NCI-H1092 (cell line): ENCODE measurements at places on chromosomes 12 and 14.

- DNase-seq, result no peak
These were observed 1500.2 kb upstream of the FLRT2 start for GRCh38 chr14:84029720-84030119.

- no peak for DNase-seq
These were observed 7.6 kb downstream of the PNP start for GRCh38 chr14:20476776-20477175.

DNA sequence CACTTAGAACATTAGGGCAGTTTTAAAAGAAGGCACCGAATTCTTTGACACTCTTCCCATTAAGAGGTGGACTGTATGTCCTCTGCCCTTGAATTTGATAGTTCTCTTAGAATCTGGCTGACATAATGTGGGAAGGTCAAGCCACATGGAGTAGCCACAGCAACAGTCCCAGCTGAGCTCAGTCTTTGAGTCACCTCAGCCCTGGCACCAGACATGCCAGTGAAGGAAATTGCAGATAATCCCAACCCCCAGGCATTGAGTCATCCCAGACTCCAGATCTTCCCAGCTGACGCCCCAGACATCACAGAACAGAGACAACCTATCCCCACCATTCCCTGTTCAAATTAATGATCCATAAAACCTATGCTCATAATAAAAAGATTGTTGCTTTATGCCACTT, 83.4 kb downstream of the GTF2A1 start:
- DNase-seq, result no peak

GRCh38 chr14:65860956-65861611, 448.6 kb downstream of the FUT8 start:
- no peak for DNase-seq

- DNase-seq, result no peak
These were observed 209.7 kb upstream of the FAR2 start for GRCh38 chr12:28939427-28939826.

DNA sequence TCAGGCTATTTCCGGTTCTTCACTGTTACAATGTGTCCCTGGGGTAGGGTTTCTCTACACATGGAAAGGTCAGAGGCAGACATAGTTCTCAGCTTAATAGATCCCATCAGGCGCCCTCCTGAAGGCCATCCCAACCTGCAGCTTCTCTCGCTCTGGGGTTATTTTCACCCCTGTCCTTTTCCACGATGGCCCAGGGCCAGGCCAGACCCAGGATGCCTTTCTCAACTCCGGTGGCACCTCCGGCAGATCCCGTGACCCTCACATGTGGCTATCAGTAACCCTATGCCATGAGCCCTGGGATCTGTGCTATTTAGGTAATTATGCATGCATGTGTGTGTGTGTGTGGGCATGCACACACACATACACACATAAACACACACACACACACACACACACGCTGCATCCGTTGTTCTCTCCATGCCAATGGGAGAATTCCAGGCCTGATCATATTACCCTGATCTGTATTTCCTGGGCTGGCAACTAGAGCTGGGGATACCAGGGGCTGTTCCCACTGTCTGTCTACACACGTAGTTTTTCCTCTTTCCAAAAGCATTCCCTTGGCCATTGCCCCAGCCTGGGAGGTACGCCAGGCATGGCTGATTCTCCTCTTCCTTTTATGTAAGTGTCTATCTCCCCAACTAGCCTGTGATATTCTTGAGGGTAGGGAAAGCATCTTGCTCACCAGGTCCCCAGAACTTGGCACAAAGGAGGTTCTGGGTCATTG, 51.2 kb upstream of the NOS1 start:
- no peak for DNase-seq

- DNase-seq, result no peak
These were observed 111.9 kb downstream of the ERC1 start for GRCh38 chr12:1102791-1103450.

DNA sequence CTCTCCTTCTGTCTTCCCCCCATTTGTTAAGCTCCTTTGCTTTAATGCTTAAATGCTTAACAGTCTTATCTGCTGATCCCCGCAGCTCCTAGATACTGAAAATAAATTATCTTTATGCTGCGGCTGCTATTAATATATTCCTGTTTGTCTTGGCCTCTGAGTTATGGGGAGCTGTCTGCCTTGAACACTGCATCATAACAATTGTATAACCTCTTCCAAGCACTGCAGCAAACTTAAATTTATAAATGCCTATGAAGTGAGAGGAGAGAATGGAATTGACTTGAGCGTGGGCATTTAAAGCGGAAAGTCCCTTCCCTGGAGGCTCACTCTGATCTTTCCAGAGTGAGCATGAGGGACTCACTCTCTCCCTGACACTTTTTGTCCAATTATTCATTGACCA, 23.1 kb upstream of the DCP1B start:
- no peak for DNase-seq

- DNase-seq, result no peak
These were observed 8.5 kb downstream of the ATF7 start for GRCh38 chr12:53617700-53618099.

DNA sequence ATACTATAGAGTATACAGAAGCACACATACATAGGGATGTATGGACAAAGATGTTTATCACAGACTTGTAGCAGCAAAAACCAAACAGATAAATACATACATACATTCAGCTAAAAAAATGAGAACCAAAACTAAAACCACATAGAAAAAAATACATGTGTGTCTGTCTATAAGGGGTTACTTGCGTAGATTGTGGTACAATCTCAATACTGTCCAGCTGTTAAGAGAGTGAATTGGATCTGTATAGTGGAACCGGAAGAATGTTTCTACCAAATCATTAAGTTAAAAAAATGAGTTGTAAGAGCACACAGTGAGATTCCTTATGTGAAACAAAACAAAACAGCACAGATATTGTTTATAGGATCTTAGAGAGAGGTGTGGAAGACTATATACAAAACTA, 44.2 kb upstream of the DCD start:
- DNase-seq, result no peak

DNA sequence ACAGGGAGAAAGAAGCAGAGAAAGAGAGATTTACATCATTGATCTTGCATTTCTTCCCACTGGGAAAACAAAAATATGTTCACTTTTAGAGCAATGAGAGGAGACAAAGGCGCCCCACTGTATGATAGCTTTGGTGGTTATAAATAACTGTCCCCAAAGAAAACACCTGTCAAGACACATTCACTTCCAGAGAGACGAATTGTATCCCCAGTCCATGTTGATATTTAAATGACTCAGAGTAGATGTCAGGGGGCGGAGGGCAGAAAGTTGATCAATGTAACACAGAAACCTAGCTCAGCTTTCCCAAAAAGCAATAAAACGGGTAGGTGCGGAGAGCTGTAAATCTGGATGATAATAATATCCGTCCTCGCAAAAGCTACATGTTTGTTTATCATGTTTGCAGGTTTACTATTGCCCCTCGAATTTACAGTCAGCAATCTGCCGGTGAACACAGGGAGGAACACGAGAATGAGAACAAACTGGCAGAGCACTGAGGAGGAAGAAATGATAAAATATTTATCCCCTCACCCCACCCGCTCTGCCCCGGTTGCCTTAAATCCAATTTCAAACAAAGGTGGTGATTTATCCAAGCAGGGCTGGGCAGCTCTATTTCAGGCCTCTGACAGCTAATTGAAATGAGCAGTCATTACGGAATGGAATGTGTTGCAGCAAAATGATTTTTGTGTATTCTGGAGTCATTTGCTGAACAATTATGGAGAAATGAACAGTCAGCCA, 84.4 kb downstream of the CMKLR1 start:
- DNase-seq, result no peak

- no peak for DNase-seq
These were observed 26.2 kb downstream of the EVL start for GRCh38 chr14:100091386-100091785.

GRCh38 chr12:40435251-40435650, 210.5 kb downstream of the LRRK2 start:
- DNase-seq, result no peak
